Stimulated activated CD4-positive, alpha-beta T cell treated with anti-CD3 and anti-CD28 coated beads, Interleukin-4, amount 100 ng/mL, for 4 hours (primary cell): ENCODE measurements at places on chromosomes 6 and 20.

DNA sequence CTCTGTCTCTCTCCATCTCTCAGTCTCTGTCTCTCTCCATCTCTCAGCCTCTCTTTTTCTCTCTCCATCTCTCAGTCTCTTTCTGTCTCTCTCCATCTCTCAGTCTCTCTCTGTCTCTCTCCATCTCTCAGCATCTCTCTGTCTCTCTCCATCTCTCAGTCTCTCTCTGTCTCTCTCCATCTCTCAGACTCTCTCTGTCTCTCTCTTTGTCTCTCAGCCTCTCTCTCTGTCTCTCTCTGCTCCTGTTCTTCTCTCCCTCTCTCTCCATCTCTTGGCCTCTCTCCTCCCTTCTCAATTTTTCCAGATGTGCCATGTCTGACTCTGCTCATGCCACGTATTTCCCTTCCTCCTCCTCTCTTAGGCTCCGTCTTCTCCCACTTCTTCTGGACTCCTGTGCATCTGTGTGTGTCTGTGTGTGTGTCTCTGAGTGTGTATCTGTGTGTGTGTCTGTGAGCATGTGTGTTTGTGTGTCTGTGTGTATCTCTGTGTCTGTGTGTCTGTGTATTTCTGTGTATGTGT is 72.7 kb downstream of the SRC start:
- DNase-seq, result no peak

- DNase-seq, result no peak
Measured at GRCh38 chr20:6360766-6361165, 237.9 kb upstream of the FERMT1 start.

DNA sequence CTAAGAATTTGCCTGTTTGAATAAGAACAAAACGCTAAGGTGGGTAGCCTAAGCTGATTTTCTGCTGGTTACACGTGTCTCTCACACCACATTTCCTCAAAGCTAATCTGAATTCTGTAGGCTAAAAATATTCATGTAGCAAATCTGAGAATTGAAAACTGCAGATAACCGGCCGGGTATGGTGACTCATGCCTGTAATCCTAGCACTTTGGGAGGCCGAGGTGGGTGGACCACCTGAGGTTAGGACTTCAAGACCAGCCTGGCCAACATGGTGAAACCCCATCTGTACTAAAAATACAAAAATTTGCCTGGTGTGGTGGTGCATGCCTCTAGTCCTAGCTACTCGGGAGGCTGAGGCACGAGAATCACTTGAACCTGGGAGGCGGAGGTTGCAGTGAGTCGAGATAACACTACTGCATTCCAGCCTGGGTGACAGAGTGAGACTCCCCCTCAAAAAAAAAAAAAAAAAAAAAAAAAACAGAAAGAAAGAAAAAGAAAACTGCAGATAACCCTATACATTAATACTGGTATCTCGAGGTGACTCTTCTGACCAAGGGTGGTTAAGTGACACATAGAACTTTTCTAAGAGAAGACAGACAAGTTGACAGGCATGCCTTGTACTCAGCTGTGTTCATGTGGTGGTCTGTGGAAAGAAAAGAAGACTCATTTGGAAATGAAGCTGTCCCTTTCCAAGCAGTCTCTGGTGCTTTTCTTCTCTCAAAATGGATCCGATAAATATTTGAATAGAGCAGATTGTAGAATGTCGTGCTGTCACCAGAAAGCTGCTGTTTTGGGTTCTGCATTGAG is 24.7 kb upstream of the ASXL1 start:
- DNase-seq, result no peak

GRCh38 chr20:4795394-4795793 is 73.7 kb downstream of the PRND start:
- peak; percentile 27 for DNase-seq

DNA sequence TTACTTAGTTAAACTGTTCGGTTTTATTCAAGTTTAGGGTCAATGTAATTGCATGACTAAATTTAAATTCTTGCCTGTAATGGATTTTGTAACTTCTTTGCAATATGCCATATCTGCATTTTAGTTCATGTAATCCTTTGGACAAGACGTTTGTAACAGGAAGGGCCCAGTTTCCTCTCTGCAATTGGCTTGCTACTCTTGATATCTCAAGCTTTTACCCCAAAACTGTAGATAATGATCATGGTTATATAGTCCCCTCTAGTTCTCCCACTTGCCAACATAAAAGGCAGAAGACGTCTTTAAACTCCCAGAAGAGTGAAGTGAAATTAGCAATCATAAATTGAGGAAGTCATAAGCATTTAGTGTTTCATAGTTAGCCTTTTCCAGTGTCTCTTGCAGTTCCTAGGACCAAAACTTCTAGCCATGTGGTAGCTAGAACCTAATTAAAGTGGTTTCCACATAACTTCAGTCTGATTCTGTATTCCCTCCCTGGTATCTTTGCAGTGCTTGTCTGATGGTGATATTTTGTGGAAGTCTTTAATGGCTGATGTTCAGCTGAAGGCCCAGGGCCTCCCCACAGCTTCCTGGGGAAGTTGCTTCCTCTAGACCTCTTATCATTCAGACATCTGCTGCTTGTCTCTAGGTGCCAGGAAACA is 117.8 kb upstream of the SUPT3H start:
- DNase-seq, result no peak

GRCh38 chr6:104050455-104050854 is 809.3 kb downstream of the HACE1 start:
- no peak for DNase-seq

DNA sequence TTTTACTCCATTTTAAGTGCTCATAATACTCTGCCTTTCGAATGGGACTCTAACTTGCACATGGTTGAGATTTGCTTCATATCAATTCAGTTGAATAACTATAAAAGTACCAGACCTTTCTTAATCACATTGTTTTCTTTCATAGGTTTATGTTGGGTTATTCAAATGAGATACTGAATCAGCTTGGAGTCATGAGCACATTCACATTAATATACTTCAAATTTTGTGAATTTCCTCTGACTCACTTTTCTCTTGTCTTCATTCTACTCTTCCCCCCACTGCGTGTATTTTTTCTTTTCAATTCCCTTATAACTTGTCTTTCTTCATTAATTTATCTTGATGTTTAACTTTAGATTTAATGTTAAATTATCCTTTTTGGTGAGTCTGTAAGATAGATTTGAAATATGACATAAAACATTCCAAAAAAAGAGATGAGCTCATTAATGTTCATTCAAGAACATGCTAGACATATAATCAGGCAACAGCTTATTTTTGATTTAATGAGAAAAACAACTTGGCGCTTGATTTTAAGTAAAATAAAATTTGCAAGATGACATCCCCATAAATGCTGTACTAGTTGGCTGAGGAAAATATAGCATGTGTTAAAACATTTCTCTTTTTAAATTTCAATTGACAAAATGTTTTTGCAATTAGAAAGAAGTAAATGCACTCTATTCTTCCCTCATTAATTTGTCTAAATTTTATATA is 736.0 kb downstream of the CD109 start:
- DNase-seq, result no peak

GRCh38 chr6:150999576-150999975 is 134.1 kb downstream of the MTHFD1L start:
- DNase-seq, result no peak

DNA sequence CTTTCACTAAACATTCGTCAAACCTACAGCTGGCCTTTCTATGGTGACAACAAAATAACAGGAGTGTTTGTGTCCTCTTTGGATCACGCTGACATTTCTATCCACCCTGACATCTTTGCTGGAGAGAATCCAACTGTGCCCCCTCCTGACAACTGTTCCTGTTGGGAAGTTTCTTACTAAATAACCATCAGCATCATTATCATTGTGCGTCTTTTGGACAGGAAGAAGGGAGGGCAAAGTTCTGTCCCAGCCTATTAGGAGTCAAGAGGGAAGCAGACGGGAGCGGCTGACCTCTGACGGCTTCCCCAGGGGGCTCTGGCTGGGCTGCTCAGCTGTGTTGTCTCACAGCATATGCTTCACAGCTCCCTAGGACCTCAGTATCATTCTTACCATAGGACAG is 195.9 kb upstream of the SULF2 start:
- DNase-seq, result no peak

DNA sequence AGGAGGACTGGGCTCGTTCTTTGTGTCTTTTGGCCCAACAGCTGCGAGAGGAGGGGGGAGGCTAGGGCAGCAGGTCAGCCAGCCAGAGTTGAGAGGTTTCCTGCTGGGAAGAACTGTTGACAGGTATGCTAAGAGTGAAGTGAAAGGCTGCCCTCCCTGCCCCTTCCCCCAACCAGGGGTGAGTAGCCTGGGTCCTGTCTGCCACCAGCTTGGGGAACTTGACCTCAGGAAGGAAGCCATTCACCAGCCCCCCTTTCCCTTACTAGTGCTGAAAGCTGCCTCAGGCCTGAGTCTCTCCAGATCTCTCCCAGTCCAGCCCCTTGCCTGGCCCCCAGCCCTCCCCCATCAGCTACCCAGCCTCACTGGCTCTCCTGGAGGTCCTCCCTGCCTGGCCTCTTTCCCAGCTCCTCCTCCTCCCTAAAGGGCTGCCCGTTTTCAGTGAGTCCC is 20.7 kb upstream of the ZNF76 start:
- DNase-seq, result no peak

DNA sequence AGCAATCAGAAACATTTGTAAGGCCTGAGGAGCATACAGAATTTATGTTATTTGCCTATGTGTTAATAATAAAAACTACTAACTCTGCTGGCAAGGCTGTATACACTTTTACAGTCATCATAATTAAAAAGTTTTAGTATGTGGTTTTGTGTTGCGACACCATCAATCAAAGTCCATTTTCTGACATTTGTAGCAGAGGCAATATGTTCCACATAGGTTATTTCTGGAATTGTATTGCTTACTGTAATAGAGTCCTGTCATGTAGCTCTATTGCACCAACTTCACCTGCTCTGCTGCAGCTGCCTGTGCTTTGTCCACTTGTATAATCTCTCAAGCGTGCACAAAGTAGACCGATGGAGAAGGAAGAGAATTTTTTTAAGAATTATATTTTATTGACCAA is 501.8 kb downstream of the HACE1 start:
- DNase-seq, result no peak
